ENCODE measurements at places on chromosomes 5 and 9. TPM values are rescaled to one million over a fixed set of nuclear protein-coding genes. Genes with fewer than 3 reads are reported as not detected.

Gene BTNL9
- not detected for total RNA-seq

Gene KIF4B
- total RNA-seq = 0.07 TPM

Gene PCDHB9
- total RNA-seq = not detected

Gene ESM1
- total RNA-seq = 0.27 TPM

Gene GLDC
- total RNA-seq = 3.1 TPM

Gene PDCD1LG2
- total RNA-seq = 10.5 TPM

Gene SOHLH1
- not detected for total RNA-seq

Gene ADAMTSL1
- not detected for total RNA-seq

Gene NUTM2F
- not detected for total RNA-seq

Gene SLU7
- total RNA-seq = 48.6 TPM

Gene NUDCD2
- total RNA-seq = 27.7 TPM

Gene SLC6A19
- not detected for total RNA-seq

Gene PCDHGA8
- 0.07 TPM for total RNA-seq

Gene RAPGEF6
- total RNA-seq = 46.1 TPM

Gene LRRC70
- 0.63 TPM for total RNA-seq

Gene PCDHB13
- total RNA-seq = not detected

Gene SPAAR
- not detected for total RNA-seq

Gene FOXE1
- not detected for total RNA-seq

Gene SLC23A1
- 4.0 TPM for total RNA-seq

Gene SLC9A3
- 1.5 TPM for total RNA-seq

Gene LCN1
- not detected for total RNA-seq

Gene EXOC3
- 89.9 TPM for total RNA-seq

Gene OLFML2A
- total RNA-seq = not detected

Gene EIF4E1B
- not detected for total RNA-seq

Gene SLC27A6
- total RNA-seq = not detected

Gene MYMK
- total RNA-seq = not detected

Gene HOMER1
- 3.1 TPM for total RNA-seq

Gene DNAJC18
- 19.1 TPM for total RNA-seq

Gene EGR1
- 15.9 TPM for total RNA-seq

Gene SAXO1
- not detected for total RNA-seq

Gene PRUNE2
- total RNA-seq = 1.6 TPM

Gene PCDHGA4
- 0.74 TPM for total RNA-seq

Gene SH2D3C
- total RNA-seq = 77.6 TPM

Gene TAF11L10
- total RNA-seq = not detected

Gene TEK
- total RNA-seq = not detected

Gene MORN5
- total RNA-seq = not detected

Gene FOXD4
- total RNA-seq = 0.20 TPM

Gene AGPAT2
- 14.7 TPM for total RNA-seq

Gene SPATA31A3
- not detected for total RNA-seq

Gene GPX8
- not detected for total RNA-seq

Gene ELOVL7
- total RNA-seq = 0.93 TPM

Gene CNTNAP3B
- not detected for total RNA-seq

Gene STKLD1
- 1.3 TPM for total RNA-seq

Gene SLC34A3
- total RNA-seq = not detected

Gene UBAP2
- total RNA-seq = 43.0 TPM

Gene PCDHGB3
- total RNA-seq = 0.88 TPM

Gene LCN15
- total RNA-seq = not detected

Gene LURAP1L
- not detected for total RNA-seq

Gene GFRA3
- total RNA-seq = 0.17 TPM

Gene CKMT2
- total RNA-seq = not detected

Gene GABRP
- total RNA-seq = not detected

Gene FGD3
- 133 TPM for total RNA-seq

Gene OR5C1
- total RNA-seq = not detected

Gene PCDHAC1
- total RNA-seq = not detected

Gene DRD1
- total RNA-seq = not detected

Gene KCNT1
- total RNA-seq = not detected

Gene PCDHB11
- not detected for total RNA-seq

Gene ENG
- total RNA-seq = 20.6 TPM

Gene STPG3
- total RNA-seq = not detected

Gene SELENOP
- total RNA-seq = not detected

Data from T-helper 1 cell treated with Interleukin-12 subunit alpha and Interleukin-12 subunit beta and Interleukin-4 antibody, amounts not matched to agents 30 ng/mL and 1 ng/mL, for 36 hours (primary cell).